Esophagus squamous epithelium (tissue), 5 donors: ENCODE measurements at places on chromosomes 5 and 9.

DNA sequence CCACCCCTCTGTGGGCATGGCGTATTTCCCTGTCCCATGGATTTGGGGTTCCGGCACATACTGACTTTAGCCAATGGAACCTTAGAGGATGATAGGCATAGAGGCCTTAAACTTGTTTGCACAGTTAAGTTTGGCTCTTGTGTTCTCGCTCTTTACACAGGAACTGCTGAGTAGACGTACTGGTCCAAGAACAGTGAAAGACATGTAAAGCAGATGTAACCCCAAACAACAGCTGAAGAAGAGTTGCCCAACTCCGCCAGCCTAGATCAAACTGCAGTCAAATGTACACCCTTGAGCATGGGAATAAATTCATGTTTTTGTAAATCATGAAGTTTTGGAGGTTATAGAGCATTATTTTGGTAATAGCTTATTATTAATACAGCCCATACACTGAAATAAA lies 260.0 kb upstream of the NREP start:
- no peak for DNase-seq

- no peak for DNase-seq
Measured at GRCh38 chr5:10892147-10892910, 131.3 kb upstream of the DAP start.

DNA sequence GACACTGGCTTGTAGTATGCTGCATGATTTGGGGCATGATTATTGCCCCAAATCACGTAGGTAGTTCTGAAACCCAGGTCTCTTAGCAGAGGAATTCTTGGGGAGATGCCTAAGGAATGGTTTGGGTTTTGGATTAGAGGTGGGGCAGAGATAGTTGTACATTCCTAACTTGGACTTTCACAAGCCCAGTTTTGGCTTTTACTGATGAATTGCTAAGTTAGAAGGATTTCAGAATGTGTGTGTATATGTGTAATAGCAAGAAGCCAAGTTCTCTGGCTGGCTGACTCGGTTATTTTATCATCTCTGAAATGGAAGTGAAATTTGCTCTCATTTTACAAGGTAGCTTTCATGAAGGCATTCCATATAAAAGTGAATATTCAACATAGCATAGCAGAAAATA lies 23.8 kb upstream of the ZNF131 start:
- DNase-seq: no peak

DNA sequence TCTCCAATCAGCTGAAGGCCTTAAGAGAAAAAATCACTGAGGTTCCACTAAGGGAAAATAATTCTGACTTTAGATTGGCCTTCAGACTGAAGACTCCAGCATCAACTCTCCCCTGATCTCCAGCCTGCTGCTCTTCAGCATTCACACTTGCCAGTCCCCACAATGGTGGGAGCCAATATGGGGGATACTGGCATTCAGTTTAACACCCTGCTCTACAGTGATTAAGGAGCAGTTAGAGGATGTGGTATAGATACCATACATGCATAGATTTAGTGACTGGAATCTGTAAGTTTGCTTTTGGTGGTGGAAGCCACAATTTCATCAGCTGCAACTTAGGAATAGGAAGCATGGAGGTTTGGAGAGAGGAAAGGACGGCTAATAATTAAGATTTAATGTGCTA lies 2017.7 kb upstream of the CDH6 start:
- DNase-seq: no peak

DNA sequence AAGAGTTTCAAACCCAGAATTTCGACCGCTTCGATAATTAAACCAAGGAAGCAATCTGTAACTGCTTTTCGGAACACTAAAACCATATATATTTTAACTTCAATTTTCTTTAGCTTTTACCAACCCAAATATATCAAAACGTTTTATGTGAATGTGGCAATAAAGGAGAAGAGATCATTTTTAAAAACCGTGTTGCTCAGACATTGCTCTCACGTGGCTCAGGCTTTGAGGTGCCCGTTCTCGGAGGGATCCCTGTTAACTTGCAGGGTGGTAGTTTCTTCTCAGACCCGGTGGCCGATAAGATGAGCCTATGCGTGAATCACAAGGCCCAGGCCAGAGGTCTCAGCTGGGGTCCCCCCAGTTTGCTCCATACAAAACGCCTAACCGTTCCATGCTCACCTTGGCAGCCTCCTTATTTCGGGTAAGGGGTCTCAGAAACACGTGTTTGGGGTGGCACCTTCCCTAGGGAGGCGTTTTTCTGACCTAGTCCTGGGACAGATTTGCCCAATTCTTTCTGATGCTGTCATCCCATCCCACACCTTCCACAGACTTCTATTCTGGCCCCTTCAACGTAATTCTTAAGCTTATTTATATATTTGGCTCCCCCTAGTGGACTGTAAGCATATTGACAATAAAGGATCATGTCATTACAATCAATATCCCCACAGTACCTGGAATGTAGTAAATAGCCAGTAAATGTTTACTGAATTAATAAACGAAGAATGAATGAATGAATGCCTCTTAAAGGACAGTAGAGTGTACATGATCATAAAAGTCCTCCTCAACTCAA lies 48.1 kb downstream of the THBS4 start:
- DNase-seq: no peak

DNA sequence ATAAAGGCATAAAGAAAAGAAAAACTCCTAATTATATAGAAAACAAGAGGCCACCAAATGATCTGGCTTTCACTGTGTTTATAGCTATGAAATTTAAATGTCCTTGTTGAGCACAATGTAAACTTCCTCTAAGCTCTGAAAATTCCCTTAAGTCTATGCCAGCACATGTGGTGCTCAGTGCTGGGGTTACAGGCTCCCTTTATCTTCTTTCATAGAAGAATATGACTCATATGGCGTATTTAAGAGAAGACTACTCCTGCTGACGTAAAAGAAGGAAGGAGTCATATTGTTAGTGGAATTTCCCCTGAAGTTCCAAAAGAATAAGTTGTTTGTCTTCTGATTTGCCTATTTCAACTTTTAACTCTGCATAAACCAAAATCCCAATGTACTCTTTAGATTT lies 30.4 kb downstream of the RNF145 start:
- no peak for DNase-seq

DNA sequence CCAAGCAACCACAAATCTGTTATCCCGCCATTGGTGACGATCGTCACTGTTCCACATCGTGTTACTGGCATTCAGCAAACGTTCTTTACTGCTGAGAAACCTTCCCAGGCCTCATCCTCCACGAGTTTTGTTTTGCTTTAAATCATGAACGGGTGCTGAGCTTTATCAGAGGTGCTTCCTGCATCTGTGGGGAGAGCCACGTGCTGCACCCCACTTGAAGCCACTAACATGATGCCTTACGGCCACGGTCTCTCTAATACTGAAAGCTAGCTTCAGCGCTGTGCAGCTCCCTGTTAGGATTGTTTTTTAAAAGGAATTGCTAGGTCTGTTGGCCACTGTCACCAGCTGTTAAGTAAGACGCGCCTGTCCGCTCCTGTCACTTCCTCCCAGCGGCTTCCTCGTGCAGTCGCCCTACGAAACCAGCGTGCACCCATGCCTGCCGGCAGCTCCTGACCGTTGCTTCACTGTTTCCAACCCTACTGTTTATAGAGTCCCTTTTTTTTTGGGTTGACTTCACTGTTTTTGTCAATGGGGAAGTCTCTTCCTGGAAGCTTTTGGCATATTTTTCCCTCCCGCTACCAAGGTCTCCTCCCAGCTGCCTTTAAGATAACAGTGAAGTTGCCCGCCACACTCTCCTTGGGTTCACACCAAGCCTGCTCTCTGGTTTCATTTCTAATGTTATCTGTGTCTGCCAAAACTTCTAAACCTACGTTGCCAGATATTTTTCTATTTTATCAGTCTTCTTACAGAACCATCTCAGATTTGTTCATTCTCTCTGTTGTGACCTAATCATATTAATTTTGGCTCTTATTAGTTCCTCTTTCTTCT lies 20.3 kb downstream of the LPCAT1 start:
- DNase-seq: no peak

DNA sequence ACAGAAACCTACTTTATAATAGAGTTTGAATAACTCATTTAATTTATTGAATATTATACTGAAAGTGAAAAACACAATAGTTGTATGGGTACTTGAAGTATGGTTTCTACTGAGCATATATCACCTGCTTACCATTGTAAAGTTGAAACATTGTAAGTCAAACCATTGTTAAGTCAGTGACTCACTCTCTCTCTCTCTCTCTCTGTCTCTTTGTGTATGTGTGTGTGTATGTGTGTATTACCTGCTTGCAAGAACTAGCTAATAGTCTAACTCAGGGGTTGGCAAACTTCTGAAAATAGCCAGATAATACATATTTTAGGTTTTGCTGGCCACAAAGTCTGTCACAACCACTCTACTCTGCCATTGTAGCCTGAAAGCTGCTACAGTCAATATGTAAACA lies 564.3 kb upstream of the ZNF608 start:
- DNase-seq: no peak

GRCh38 chr9:104775574-104775936 lies 11.6 kb downstream of the NIPSNAP3B start:
- no peak for DNase-seq

- no peak for DNase-seq
Measured at GRCh38 chr5:79493596-79494345, 20.2 kb downstream of the HOMER1 start.

DNA sequence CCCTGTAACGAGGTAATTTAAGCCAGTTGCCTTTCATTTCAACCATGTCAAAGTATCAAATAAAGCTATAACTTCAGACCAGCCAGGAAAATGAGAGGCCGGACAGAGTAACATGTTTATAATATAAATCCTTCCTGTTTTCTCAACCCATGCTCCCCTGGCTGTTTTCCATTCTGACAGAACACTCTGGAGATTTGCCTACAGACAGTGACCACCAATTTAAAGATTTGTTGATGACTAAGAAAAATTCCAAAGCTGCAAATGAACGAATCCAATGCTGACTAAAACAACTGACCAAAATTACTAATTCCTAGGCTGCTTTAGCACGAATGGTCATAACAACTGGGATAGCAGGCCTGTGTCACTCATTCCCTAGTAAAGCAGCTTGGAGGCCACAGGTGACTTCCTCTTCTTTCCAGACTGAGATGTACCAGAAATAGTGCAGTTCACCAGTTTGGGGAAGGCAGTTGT lies 141.4 kb downstream of the AOPEP start:
- DNase-seq: no peak

- no peak for DNase-seq
Measured at GRCh38 chr5:107769519-107769918, 98.8 kb upstream of the EFNA5 start.

DNA sequence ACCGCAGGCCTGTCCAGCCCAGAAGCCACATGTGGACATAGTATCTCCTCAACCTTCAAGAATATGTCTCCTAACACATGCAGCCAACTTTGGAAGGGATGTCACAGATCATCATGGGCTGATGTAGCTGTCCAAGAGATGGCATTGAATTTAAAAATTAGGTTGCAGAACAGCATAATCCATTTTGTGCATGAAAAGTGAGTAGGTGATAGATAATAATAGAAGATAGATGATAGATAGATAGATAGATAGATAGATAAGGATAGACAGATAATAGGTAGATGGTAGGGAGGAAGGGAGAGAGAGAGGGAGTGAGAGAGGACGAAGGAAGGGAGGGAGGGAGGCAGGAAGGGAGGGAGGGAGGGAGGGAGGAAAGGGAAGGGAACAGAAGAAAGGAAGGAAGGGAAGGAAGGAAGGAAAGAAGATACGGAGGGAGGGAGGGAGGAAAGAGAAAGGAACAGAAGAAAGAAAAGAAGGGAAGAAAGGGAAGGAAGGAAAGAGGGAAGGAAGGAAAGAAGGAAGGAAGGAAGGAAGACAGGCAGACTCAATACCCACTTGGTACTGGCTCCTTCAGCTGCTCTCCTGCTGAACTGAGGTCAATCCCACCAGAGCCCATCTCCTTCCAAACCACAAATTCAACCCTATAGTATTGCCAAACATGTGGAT lies 28.9 kb upstream of the ERGIC1 start:
- DNase-seq: no peak

DNA sequence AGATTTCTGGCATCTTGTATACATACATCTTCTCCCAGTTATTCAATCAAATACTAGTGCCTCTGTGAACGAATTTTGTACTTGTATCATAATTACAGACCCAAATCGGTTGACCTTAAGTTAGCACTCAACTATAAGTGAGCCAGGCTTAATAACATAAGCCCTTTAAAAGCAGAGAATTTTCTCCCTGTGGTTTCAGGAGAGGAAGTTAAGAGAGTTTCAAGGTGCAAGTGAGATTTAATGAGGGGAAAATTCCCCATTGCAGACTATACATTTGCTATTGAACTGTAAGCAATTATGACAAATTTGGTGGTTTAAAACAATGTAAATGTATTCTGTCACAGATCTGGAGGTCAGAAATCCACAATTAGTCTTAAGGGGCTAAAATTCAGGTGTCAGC lies 261.9 kb upstream of the NREP start:
- no peak for DNase-seq

DNA sequence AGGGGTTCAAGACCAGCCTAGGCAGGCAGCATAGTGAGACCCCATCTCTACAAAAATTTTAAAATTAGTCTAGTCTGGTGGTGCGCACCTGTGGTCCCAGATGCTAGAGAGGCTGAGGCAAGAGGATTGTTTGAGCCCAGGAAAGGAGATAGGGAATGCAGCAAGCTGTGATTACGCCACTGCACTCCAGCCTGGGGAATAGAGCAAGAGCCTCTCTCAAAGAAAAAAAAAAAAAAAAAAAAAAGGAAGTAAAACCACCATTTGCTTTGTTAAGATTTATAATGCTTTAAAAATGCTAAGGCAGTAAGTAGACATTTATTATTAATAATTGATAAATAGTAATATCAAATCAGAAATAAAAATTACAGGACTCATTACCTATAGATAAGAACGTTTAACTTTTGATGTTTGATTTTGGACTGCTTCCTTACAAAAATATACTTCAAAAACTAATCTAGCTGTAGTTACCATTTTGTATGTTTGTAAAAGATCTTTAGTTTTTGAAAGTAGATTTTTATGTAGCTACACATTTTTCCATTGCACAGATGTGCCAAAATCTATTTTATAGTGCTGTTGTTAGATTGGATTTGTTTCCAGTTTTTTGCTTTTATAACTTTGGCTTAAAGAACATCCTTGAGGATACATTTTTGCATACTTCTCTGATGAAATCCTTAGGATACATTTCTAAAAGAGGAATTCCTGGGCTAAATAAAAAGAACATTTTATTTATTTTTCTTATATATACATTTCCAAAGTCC lies 86.4 kb downstream of the INIP start:
- no peak for DNase-seq

- no peak for DNase-seq
Measured at GRCh38 chr5:165309446-165309845, 1804.0 kb downstream of the MAT2B start.
